ENCODE measurements at places on chromosomes 3 and 15.

DNA sequence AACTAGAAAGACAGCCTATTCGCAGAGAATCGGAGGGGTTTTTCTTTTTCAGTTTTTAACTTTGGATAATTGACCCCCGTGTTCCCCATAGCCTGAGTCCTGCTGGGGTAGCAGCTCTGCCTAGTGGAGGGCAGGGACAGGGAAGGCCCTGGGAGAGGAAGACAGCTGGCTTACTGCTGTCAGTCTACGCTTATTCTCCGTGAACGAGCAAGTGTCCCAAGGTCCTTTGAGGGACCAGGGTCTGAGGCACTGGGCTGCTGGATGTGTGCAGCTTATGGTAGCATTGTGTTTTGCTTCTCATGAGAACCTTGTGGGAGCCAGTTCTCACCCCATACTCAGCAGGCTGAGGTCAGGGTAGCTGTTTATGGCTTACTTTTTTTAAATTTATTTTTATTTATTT lies 3.0 kb downstream of the LIMD1 start:
- DNase-seq, result no peak

DNA sequence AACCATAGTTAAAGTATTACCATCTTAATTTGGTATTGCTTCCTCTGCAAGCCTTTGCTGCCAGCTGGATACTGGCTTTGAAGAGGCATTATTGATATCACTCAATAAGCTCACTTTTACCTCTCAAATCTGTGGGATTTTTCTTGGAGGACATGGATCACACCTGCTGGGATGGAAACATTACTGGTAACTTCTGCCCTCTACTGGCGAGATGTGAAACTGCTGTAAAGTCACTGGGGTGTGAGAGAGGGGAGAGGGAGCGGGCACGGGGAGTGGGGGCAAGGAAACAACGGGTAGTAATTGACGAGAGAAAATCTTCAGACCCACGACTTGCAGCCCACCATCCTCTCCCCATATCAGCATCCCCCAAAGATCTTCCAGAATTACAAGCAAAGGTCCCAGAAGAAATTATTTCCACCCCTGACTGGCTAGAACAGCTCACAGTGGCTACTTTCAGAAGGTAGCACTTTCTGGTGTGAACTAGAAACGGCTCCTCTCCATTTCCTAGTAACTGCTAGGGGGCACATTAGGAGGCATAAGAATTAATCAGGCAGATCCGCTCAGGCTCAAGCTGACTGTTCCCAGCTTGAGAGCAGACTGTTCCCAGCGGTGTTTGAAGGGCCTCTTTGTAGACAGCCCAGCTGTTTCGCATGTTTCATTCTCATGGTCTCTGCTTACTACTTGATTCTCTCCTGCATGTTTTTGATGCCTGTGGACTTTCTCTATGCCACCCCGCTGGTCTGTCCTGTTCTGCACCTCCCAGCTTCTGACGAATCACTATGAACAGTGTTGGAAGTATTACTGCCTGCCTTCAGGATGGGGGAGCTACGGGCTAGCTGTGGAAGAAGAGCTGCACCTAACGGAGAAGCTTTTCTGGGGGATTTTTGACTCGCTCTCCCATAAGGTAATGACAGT lies 230.4 kb upstream of the CHRM5 start:
- peak; percentile 3 for DNase-seq

DNA sequence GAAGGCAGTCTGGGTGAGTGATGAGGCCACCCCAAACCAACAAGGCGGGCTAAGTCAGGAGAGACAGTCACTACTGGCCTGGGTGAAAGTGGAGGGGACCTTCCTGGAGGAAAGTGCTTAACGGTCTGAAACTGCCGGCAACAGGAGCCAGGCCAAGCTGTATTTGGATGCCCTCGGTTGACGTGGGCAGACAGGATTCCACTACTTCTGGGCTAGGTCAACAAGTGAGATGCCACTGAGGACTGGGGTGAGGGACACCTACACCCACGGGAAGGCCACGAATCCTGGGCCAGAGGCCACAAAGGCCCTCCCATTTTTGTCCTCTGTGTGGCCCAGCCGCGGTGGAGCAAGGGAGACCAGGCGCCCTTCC lies 12.3 kb downstream of the SPTBN5 start:
- no peak for DNase-seq

GRCh38 chr3:157436583-157437291 lies at the start of gene PTX3:
PTX3 (plus strand) TSS chr3:157436850; CDS start chr3:157436934, 84 bp downstream.
- no peak for DNase-seq

GRCh38 chr3:116314476-116314875 lies 130.8 kb downstream of the LSAMP start:
- no peak for DNase-seq

DNA sequence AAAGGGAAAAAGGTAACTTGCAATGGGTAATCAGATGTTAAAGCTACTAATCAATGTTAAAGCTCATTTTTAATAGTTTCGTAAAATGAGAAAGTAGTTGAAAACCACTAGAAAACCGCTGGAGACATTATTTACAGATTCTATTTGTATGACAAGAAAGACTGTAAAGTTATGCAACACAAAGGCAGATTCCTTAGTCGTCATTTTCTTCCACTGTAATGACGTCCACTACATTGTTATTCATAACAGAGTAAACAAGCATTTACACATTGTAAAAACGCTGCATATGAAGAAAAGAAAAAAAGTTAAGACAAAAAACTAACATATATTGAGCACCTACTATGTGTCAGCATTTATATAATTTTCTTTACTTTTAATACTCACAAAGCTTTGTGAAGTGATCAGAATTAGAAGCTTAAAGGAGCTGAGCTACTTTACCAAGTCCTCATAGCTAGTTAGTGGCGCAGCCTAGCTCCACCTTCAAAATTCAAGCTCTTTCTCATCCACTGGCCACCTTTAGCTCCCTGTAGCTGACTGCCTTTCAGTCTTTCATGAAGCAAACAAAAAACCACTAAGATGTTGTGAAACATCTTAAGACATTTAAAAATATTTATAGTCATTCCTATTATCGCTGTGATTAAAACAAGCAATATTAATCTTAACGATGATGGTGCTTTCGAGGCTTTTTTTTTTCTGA lies 100.1 kb upstream of the CDIN1 start:
- no peak for DNase-seq

DNA sequence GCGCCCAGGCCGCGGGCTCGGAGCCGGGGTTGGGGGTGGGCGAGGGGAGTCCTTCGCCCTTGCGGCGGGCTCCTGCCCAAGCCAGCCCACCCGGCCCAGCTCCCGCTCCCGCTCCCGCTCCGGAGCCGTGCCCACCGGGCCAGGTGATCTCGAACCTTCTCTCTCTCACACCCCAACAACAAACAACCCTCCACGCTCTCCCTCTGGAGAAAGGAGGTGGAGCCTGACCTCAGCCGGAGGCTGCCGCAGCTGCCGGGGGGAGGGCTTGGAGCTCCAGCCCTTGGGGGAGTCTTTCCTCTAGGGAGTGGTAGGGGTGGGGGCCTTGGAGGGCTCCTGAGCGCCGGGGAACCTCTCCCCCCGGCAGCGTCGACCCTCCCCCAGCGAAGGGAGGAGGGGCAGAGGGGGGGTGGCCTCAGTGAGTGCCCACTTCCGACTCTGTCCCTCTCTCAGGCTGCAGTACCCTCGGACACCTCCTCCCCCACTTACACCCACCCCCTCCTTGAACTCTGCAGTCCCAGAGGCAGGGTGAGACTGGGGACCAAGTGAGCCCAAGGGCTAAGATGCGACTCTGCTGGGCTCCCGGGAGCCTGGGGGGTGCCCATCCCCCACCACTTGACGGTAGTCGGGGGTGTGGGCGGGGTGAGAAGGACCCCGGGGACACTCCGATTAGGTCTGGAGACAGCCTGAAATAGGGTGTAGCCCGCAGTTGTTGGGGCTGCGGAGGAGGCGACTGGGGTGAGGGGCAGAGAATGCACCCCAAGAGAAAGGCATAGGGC lies 4.4 kb upstream of the BAHD1 start:
- no peak for DNase-seq

- no peak for DNase-seq
Measured at GRCh38 chr3:2856138-2857133, 253.7 kb downstream of the IL5RA start.

DNA sequence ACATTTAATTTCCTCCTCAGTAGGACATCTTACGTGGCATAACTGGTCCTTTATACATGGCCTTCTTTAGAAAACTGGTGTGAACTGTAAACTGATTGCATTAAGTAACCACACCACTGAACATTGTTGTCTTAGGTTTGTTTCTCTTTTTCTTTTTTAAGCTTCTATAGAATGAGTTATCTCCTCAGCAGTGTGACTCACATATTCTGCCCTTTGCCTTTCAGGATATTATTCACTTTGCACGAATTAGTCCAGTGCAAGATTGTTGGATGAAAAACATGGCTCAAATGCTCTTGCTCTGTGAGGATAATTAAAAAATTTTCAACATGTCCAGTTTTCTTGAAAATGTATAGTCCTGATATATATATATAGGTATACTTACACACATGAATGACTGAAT lies 147.6 kb downstream of the KBTBD8 start:
- DNase-seq, result no peak

- DNase-seq, result no peak
Measured at GRCh38 chr3:174441588-174442301, 417.4 kb upstream of the NAALADL2 start.

- no peak for DNase-seq
Measured at GRCh38 chr3:27666272-27666671, 55.9 kb downstream of the EOMES start.

- no peak for DNase-seq
Measured at GRCh38 chr15:55060836-55061235, 135.9 kb downstream of the RSL24D1 start.

GRCh38 chr3:113243846-113244245 lies 32.5 kb downstream of the BOC start:
- DNase-seq, result no peak

DNA sequence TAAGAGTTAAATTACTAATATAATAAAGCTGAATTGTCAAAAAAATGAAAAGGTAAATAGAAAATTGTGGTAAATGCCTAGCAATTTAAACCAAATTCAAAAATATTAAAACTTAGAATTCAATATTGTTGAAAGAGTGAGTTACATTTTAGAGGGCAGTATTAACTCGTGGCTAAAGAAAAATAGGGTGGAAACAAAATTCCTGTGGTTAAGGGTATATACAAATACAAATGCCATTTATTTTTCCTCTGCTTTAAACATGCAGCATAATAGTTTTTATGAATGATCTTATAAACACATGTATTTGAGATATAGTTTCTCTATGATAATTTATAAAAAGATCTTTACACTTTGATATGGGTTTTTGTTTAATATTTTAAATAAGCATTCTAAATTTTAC lies 79.0 kb downstream of the NEDD4 start:
- DNase-seq, result no peak

- no peak for DNase-seq
Measured at GRCh38 chr3:30894521-30895251, at the start of gene GADL1. GADL1 (minus strand) TSS chr3:30894661; CDS start chr3:30894614, 47 bp downstream.

GRCh38 chr3:98999675-99000074 lies 98.2 kb upstream of the DCBLD2 start:
- no peak for DNase-seq

GRCh38 chr3:22779737-22780136 lies 423.4 kb upstream of the UBE2E2 start:
- DNase-seq, result no peak

GRCh38 chr3:81378552-81379293 lies 382.7 kb downstream of the GBE1 start:
- DNase-seq, result no peak

GRCh38 chr3:181278468-181279238 lies 289.1 kb upstream of the DNAJC19 start:
- no peak for DNase-seq

GRCh38 chr3:68186733-68187132 lies 532.3 kb upstream of the SUCLG2 start:
- no peak for DNase-seq

- no peak for DNase-seq
Measured at GRCh38 chr3:138359148-138359918, 11.0 kb downstream of the MRAS start.

- DNase-seq, result no peak
Measured at GRCh38 chr3:55676643-55677042, 189.5 kb upstream of the WNT5A start.

GRCh38 chr3:136952292-136952691 lies 5.5 kb upstream of the IL20RB start:
- DNase-seq, result no peak

- DNase-seq, result no peak
Measured at GRCh38 chr3:52982839-52983238, 63.0 kb downstream of the SFMBT1 start.

GRCh38 chr15:93189561-93189960 lies 100.5 kb upstream of the RGMA start:
- DNase-seq, result no peak

DNA sequence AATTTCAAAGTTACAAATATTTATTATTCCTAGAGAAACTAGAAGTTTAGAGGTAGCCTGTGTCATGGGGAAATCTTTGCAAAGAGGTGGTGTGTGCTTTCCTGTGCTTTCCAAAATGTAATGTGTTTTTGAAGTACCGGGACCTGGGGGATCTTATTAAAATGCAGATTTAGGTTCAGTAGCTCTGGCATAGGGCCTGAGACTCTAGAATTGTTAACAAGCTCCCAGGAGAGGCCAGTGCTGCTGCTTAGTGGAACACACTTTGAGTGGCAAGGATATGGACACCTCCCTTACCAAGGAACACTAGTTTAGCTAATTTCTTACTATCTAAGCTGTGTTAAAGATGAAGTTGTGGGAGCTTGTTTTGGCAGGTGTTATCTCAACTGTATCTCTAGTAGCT lies 428.9 kb downstream of the VGLL3 start:
- DNase-seq, result no peak

DNA sequence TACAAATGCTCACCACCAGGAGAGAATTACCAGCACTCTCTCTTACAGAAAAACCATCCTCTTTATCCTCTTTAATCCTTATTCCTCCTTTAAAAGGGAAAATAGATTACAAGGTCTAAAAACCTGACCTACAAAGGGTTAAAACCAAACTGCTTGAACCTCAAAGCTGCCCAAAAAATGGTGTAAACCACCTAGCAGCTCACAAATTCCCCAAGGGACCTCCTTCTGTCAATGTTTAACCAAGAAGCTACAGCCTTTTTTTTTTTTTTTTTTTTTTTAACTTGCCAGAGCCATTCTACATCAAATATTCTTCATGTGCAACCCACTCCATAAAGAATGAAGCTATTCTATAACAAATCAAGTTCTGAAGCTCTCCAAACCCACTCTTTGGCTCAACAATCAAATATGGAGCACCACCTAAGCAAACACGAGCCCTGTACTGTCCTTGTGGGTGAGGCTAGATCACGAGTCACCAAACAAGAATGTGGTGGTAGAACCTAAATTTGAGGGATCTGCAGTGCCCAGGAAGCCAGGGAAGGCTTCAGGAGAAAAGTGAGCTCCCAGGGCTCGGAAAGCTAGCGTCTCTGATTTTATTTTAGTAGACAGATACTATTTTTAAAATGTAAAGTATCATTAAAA lies 20.1 kb downstream of the OSBPL10 start:
- DNase-seq, result no peak

GRCh38 chr3:193134856-193135255 lies 106.2 kb upstream of the PLAAT1 start:
- DNase-seq, result no peak

- DNase-seq, result no peak
Measured at GRCh38 chr3:8438507-8439079, 63.0 kb upstream of the LMCD1 start.

GRCh38 chr15:101558221-101558941 lies 68.9 kb upstream of the PCSK6 start:
- DNase-seq, result no peak
